NCI-H1105 (cell line): ENCODE measurements at places on chromosomes 3 and 15.
A peak's percentile ranks its signal among the peaks of the same experiment; 100 is the strongest.

GRCh38 chr15:90617668-90618097 lies 88.0 kb downstream of the CRTC3 start:
- no peak for DNase-seq

DNA sequence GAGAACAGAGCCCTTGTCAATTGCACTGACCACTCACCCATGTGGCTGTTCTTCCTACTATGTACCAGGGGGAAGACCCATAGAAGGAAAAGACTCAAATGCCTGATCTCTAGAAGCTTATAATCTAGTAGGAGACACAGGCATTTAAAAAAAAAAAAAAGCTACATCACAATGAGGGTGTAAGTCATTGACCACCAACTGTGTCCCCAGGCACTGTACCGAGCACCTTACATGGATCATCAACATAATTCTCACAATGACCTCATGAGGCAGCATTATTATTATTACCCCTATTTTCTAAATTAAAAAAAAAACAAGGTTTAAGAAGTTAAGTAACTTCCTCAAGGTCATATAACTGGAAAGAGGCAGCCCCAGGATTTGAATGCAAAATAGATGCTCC lies 247.4 kb downstream of the SHOX2 start:
- DNase-seq = no peak

- peak; percentile 21 for DNase-seq
Observed at GRCh38 chr3:185176750-185177359, 24.0 kb upstream of the C3orf70 start.

DNA sequence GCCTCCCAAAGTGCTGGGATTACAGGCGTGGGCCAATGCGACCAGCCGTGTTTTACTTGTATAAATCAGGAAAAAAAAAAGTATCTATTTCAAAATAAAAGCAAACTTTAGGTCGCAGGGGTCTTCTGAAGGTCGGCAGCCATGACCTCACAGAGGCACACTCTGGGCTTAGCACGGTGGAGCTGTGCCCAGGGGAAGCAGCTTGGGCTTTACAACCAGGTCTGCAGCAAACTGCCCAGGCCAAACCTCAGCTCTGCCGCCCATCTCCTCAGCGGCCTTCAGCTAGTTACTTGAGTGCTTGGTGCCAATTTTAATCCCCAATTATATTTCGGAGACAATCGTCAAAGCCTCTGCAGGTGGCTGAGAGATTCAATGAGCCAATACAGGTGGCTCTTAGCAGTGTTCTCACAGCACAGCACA lies 30.1 kb downstream of the ZDHHC19 start:
- DNase-seq = peak; percentile 50

DNA sequence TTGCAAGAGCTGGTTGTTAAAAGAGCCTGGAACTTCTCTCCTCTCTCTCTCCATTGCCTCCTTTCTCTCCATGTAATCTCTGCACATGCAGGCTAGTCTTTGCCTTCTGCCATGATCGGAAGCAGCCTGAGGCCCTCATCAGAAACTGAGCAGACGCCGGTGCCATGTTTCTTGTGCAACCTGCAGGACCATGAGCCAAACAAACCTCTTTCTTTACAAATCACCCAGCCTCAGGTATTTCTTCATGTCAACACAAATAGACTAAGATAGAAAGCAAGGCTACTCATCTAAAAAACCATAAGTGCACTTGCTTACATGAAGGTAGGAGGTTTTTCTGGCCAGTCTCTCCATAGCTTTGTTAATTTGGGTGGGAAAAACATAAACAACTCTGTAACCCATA lies 8.7 kb downstream of the PDZRN3 start:
- DNase-seq = no peak

- peak; percentile 90 for DNase-seq
Observed at GRCh38 chr3:162443376-162443775, 946.8 kb downstream of the OTOL1 start.

- DNase-seq = no peak
Observed at GRCh38 chr3:72338942-72339669, 509.1 kb downstream of the SHQ1 start.

DNA sequence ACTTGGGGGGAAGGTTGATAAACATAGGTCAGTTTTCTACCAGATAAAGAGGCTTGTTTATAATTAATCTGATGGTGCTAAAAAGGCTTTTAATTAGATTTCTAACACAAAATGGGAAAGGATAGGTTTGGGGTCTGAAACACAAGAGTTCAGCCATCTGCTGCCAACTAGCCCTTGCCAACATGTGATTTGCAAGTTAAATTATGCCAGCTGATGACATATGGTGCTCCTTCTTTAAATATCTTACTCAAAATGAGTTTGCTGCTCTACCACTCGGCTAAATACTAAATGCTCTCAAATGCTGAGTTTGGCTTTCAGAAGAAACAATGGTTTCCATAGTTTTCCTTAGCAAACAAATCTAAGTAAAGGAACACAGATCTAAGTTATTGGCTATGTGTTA lies 557.8 kb upstream of the CCDC54 start:
- no peak for DNase-seq
